ENCODE measurements at places on chromosomes 1 and 21.

DNA sequence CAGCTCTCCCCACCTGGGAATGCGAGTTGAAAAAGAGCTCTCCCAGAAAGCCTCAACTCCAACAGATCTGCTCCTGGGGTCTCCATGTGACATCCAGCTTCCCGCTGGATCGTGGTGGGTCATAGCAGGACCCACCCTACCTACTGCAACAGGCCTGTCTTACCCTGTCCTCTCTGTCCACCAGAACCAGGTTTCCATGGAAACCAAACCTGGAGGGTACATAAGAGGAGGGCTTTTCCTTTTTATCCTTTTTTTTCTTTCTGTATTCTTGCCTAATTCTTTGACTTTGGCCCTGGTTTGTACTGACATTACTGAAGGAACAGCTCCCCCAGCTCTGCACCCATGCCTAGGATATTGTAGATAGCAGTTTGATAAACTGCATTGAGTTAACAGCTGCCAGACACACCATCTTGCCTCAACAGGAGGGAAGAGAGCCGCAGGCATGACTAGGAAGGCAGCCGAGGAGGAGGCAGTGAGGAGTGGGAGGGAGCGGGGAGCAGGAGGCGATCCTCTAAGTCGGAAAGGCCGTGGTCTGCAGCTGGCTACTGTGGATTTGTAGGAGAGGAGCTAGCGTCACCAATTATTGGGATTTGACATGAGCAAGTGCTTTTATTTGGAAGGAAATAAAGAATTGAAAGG is 9.7 kb upstream of the FMOD start:
- no peak for DNase-seq

DNA sequence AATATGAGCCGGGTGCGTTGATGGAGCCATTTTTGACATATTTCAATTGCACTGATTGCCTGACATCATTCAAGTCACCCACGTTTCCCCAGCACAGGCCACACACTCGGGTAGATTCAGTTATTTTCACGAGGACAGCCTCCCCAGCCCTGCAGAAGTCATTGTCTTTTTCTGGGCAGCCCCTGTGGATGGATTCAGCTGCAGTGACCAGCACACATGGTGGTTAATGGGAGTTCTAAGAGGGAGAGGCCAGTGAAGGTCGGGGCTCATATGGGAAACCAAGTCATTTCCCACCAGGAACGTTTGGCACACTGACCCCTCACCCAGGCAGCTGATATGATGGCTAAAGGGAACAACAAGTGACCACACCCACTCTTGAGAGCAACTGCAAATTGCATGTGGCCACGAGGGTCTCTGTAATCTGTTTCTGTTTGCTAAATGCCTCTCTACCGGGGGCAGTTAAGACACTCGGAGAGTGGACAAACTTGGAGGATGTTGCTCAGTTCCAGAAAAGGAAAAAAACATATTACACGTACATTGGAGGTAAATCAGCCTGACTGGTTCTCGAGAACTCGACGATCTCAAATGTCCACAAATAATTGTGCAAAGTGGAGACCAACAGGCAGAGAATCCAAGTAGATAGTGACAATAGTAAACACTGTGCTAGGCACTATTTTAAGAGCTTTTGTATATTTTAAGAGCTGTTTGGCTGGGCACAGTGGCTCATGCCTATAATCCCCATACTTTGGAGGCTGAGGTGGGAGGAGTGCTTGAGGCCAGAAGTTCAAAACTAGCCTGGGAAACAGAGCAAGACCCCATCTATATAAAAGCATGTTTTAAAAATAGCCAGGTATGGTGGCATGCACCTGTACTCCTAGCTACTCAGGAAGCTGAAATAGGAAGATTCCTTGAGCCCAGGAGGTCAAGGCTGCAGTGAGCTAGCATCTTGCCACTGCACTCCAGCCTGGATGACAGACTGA is 167.2 kb upstream of the IRF2BP2 start:
- no peak for DNase-seq

DNA sequence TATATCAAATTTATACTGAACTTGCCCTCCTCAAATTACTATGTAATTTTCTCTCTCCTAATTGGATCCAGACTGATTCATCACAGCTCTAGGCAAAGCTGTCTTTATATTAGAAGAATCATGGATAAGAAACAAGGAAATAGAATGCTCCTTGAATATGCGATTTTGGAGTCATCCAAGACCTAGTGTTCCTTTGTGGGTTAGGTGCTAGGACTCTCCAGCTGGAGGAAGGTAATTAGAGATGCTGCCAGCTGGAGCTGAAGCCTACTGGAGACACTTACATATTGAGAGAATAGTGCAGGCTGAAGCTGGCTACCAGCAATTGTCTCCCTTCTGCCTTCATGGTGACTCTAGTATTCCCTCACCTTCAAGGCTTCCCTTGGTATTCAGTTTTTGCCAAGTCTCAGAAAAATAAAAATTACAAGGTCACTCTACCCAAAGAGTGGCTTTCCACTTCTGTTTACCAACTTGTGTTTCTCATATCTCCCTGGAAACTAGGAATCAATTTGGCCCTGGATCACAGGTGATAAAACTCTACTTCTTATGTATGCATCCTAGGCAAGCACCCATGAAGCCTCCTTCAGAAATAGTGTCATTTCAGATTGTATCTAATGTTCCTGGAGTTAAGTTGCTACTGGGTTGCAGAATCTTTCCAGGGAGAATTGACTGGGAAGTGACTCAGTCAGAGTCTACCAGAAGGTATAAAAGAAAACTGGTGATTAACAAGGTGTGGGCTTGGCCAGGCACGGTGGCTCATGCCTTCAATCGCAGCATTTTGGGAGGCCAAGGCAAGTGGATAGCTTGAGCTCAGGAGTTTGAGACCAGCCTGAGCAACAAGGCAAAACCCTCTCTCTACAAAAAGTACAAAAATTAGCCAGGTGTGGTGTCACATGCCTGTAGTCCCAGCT is 24.4 kb upstream of the DOCK7 start:
- no peak for DNase-seq

GRCh38 chr1:244854166-244854565 is 10.2 kb downstream of the HNRNPU start:
- no peak for DNase-seq

GRCh38 chr1:115461526-115461925 is 123.5 kb upstream of the NGF start:
- no peak for DNase-seq

DNA sequence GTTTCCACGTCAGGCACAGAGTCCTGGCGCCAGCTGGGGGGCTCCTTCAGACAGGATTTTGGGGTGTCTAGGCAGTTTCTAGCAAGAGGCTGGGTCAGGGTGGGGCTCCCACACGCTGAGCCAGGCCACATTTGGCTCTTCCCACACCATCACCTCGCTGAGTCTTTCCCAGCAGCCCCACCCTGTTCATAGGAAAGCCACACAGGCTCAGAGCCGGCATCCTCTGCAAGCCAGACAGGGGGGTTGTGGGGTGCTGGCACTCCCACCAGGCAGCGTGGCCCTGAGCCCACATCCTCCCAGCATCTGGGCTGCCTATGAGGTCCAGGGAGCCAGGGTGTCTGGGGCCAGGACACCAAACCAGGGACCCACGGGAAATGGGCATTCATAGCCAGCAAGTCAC is 2.8 kb upstream of the GPR153 start:
- no peak for DNase-seq

DNA sequence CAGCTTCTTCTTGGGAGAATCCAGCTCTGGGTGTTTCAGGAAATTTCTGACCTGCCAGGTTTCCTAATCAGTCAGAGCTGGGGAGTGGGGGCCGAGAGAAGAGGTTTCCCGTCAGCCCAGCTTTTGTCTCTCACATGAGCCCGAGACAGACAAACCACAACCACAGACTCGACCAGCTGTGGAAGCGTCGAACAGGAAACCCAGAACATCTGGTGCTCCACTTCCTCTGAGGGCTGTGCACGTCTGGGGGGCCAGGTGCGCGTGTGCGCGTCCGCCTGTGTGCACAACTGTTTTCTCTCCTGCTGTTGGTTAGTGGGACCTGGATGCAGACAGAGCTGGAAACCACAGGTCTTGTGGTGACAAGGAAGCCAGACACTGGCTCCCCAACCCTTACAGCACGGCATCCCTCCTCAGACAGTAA is 113.0 kb upstream of the SLC25A33 start:
- DNase-seq = no peak

- no peak for DNase-seq
Measured at GRCh38 chr1:226047495-226047894, 15.0 kb upstream of the H3-3A start.

DNA sequence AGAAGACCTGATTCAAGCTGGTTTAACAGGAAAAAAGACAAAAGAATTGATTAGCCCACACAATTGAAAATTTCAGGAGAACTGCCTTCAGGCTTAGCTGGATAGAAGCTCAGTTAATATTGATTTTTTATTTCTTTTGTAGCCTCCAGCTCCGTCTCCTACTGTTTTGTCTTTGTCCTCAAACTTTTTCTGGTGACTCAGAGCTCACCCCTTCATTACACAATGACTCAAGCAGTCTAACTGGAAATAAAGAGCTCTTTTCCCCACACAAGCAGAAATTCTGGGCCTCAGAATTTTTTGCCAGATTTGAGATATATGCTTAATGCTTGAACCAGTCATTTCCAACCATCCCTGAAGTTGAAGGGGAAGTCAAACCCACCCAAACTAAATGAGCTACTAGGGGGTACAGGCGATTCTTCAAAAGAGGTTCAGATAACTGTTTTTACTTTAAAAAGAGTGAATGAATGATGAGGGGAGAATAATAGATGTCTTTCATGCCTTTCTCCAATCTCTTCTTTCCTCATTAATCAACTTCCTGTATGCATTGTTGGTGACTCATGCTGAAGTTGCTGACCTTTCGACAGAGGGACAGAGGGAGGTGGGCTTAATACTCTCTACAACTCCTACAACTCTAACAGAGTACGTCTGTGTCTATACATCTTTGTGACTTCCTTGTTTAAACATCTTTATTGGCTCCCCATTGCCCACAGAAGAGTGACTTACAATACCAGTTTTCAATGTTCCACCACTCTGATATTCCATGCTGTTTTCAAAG is 6.2 kb upstream of the ACP6 start:
- DNase-seq = no peak

- DNase-seq = no peak
Measured at GRCh38 chr1:43074244-43074643, 97.8 kb downstream of the EBNA1BP2 start.

GRCh38 chr1:119673171-119673940 is 25.3 kb upstream of the ZNF697 start:
- DNase-seq = no peak

GRCh38 chr1:54989968-54990810 is 8.5 kb upstream of the BSND start:
- DNase-seq = no peak

DNA sequence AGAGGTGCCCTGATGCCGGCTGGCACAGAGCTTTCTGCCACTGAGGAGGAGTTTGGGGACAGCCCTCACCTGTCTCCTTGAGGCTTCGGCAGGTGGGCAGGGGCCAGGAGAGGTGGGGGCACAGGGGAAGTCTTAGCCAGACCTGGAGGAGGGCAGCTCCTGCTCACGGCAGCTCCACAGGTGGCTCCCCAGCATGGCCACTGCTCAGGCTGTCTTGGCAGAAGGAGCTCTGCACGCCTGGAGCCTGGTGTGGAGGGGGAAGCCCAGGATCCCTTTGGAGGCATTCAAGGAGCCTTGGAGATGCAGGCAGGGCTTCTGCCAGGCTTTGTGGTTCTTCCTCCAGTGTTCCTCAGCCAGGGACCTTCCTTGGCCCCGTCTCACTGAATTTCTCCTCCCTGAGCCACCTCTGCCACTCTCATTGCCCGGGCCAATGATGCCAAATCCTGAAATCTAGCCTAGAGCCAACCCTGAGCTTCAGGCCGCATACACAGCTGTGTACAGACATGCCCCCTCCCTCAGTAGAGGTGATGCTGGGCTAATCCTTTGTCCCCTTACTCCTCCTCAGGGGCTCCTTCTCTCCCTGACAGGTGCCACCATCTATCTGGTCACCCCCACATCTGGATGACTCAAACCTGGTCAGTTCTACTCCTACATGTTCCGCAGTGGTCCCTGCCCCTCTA is 251.8 kb upstream of the VAMP3 start:
- no peak for DNase-seq

DNA sequence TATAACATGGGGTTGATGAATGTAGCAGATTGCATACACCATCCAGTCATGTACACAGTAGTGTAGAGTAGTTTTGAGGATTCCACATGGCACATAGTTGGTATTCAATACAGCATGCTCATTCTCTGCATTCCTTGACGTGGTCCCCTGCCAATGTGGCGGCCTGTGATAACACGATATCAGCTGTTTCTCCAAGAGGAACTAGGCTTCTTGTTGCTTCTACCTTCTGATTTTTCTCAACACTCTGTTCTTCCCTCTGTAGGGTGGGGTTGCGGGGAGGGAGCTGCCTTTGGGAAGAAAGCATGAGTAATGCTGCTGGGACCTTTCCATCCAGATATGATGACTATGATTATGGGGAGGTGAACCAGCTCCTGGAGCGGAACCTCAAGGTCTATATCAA is 19.4 kb downstream of the SESN2 start:
- DNase-seq = no peak

DNA sequence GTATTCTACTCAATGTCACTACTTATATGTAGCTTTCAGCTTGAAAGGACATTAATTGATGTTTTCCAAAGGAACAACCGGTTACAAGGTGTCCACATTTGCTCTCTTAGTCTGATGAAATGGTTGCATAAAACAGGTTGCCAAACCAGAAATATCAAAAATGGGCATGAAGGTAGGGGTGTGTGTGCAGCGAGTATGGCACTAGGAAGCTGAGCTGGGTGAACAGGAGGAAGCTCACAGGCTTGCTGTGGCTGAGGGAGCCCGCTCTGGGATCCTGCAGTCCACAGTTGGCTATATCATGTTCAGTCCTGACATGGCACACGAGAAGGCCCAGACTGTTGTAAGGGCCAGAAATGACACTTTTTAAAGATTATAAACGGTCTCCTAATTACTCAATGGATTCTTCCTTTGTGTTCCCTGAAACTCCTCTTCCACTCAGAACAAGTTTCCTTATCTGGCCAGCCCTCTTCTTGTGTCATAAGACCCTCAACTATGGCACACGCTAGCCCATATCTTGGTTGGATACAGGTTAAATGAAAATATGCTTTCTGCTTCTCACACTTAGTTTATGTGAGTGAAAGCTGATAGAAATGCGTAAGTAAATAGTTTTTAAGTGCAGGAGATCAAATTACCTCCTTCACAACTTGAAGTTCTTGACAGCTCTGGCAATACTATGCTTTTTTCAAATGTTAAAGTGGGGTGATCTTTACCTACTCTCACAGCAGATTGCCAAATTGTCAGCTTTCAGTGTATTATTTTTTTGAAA is 201.5 kb downstream of the LMO4 start:
- no peak for DNase-seq

- no peak for DNase-seq
Measured at GRCh38 chr21:28991861-28992525, 684 bp downstream of the LTN1 start.

DNA sequence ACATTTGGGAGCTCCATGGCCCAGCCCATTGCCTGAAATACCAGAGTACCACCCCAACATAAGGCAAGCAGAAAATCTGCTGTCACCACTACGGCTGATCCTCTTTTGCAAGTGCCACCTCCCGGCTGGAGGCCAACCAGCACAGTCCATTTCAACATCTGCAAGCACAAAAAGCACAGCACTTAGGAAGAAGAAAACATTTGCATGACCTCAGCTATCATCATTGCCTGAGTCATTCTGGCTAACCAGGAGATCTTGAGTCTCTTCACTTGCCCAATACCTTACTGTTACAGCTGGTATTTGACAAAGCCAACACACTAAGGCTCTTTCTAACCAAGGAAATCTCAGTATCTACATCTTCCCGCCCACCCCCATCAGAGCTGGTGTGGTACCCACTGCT is 55.9 kb downstream of the NEK7 start:
- no peak for DNase-seq

- no peak for DNase-seq
Measured at GRCh38 chr1:166705376-166706289, 133.6 kb upstream of the POGK start.

Data from iPS DF 6.9 (cell line).